ENCODE measurements at places on chromosomes 3 and 15. TPM values are rescaled to one million over a fixed set of nuclear protein-coding genes. Genes with fewer than 3 reads are reported as not detected.

DNA sequence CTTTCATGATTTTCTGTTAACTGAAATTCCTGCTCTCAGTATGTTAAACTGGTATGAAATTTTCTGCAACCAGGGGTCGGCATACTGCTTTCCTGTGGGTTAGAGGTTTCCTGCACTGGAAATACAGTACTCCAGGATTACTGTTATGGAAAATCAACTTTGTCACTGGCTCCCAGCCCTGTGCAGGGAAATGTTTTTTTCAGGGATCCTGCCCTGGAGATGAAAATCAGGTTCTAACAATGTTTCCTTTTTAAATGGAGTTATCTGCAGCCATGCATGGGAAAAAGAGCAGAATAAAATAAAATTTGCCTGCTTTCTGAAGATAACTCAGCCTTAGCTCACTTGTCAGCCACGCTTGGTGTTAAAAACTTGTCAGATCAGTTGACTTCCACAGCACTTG, 220.4 kb downstream of the IL5RA start:
- no peak for DNase-seq

DNA sequence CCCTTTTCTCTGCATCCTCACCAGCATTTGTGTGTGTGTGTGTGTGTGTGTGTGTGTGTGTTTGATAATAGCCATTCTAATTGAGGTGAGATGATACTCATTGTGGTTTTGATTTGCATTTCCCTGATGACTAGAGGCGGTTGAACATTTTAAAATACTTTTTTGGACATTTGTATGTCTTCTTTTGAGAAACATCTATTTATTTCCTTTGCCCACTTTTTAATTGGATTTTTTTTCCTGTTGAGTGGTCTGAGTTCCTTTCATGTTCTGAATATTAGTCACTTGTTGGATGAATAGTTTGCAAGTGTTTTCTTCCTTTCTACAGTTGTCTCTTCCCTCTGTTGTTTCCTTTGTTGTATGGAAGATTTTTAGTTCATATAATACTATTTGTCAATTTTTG, 54.3 kb upstream of the THSD4 start:
- DNase-seq, result no peak

The GALNT15 gene
- 157 TPM for total RNA-seq

GRCh38 chr3:11452312-11452711, 180.1 kb downstream of the ATG7 start:
- DNase-seq, result no peak

- DNase-seq, result no peak
These were observed 12.0 kb downstream of the TBC1D5 start for GRCh38 chr3:17730318-17730967.

GRCh38 chr3:31502803-31503221, 29.9 kb upstream of the STT3B start:
- DNase-seq, result no peak

The C3orf49 gene
- not detected for total RNA-seq

The GOLGA8J gene
- total RNA-seq, result 0.81 TPM

The PLA2G4D gene
- not detected for total RNA-seq

DNA sequence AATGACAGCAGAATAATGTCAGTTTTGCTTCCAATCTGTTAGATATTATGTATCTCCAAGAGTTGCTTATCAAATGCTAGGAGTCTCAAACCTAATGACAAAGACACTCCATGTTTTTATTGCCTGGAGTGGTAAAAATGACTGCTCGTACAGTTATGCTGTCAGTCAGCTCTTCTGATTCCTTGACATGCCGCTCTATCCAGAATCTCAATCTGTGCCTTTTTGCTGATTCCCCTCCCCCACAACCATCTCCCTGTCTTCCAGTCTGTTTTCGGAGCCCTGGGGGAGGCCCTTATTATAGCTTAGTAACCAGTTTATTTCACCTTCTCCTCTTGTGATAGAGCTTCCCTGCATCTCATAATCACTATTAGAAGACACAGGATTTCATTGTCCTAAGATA, 2.6 kb downstream of the MKRN2 start:
- no peak for DNase-seq

- no peak for DNase-seq
These were observed 10.8 kb downstream of the TIPARP start for GRCh38 chr3:156685198-156685597.

DNA sequence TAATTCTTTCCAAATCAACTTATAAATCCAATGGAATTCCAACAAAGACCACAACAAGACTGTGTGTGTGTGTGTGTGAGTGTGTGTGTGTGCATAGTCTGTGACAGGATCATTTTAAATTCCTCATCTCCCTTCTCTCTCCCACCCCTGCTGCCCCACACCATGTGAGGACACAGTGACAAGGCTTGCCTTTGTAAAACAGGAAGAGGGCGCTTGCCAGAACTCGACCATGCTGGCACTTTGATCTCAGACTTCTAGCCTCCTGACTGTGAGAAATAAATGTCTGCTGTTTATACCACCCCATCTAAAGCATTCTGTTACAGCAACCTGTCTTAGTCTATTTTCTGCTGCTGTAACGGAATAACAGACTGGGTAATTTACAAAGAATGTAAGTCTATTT, 99.1 kb downstream of the NSMCE3 start:
- no peak for DNase-seq

The PARP15 gene
- 4.0 TPM for total RNA-seq

The SSUH2 gene
- not detected for total RNA-seq

The OR4F15 gene
- total RNA-seq, result not detected

- no peak for DNase-seq
These were observed 413 bp downstream of the NUSAP1 start for GRCh38 chr15:41333026-41333562.

The IQCH gene
- 0.14 TPM for total RNA-seq

The RHOV gene
- not detected for total RNA-seq

The C3orf80 gene
- 1.6 TPM for total RNA-seq

The SCAANT1 gene
- total RNA-seq, result not detected

The LMOD3 gene
- total RNA-seq, result not detected

The HEMK1 gene
- 12.7 TPM for total RNA-seq

The SLC51B gene
- not detected for total RNA-seq
